ENCODE measurements at places on chromosomes 12 and 14.

DNA sequence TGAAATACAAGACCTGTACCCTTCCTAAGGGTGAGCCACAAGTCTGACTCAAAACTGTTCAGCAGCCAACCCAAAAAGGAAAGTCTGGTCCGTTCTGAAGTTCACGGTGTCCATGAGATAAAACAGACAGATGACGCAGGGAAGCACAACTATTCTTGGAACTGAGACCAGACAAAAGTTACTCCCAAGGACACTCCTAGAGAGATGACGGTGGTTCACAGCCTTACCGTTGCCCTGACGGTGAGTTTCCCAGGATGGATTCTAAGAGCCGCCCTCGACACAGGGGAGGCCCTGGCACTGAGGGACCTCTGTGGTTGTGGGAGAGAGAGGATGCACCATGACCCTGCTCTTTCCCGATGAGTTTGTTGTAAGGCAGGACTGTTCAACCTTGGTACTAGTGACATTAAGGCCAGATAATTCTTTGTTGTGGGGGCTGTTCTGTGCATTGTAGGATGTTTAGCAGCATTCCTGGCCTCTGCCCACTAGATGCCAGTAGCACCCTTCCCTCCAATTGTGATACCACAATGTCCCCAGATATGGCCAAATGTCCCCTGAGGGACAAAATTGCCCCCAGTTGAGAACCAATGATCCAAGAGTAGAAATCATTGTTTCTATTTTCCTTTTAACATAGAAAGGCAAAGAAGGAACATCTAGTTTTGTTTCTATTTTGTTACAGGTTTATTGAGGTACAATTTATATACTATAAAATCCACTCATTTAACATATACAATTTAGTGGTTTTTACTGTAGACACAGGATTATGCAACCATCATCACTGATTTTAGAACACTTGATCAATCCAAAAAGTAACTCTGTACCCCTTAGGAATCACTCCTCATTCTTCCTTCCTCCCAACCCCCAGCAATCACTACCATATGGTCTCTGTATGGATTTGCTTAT is 23.0 kb downstream of the OR10P1 start:
- DNase-seq, result peak; percentile 55

- DNase-seq, result peak; percentile 41
Observed at GRCh38 chr12:121668750-121669520, 519 bp downstream of the MORN3 start.

DNA sequence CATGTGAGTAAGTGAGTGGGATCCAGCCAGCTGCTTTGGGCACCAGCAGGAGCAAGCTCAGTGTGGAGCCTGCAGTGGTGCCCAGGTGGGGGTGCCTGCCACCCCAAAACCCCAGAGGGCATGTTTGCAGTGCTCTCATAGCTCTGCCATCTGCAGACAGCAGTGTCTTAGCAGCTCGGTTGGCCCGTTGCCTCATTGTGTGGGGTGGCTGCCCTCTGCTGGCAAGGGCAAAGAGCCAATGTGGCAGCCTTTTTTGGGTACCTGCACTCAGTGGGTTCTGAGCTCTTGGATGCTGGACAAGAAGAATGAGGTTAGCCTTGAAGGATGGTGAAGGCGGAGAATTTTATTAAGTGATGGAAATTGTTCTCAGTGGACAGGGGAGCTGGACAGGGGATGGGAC is 52.3 kb downstream of the NEUROD4 start:
- peak; percentile 95 for DNase-seq

DNA sequence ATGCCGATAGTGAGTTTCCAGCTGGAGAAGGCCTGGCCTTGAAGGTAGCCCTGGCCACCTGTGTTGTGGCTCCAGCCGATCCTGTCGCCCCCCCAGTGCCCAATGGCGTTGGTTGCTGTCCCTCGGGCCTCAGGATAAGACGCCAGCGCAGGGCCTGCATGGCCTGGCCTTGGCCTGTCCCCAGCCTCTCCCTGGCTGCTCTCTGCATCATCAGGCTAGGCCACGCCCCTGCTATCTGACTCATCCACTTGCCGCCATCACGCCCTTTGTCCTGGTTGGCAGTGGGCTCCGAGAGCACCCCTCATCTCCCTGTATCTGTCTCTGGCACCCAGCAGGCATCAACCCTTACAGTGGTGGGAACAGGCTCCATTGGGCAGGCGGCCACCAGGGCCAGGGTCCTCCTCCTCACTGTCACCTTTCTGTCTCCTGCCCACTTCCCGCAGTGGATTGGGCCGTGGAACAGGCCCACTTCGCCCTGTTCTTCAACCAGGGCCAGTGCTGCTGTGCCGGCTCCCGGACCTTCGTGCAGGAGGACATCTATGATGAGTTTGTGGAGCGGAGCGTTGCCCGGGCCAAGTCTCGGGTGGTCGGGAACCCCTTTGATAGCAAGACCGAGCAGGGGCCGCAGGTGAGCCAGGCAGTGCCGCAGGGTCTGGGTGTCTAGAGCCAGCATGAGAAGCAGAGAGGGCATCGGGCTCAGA is 25.6 kb downstream of the ALDH2 start:
- no peak for DNase-seq

DNA sequence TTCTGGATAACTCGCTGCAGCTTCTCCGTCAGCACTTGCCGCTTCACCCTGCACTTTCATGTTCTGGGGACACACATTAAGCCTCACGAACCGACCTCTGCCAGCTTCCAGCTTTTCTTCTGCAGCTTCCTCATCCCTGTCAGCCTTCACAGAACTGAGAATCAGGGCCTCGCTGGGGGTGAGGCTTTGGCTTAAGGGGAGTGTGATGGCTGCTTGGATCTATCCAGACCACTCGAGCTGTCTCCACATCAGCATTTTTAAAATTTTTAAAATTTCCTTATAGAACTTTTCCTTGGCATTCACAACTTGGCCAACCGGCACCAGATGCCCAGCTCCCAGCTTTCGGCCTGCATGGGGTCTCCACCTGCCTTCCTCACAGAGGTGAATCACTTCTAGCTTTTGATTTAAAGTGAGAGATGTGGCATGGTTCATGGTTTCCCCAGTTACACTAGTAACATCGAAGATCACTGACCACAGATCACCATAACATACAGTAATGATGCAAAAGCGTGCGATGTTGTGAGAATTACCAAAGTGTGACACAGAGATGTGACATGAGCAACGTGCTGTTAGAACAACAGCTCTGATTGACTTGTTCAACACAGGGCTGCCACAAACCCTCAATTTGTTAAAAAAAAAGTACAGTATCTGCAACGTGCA is 139.1 kb upstream of the C14orf180 start:
- no peak for DNase-seq

DNA sequence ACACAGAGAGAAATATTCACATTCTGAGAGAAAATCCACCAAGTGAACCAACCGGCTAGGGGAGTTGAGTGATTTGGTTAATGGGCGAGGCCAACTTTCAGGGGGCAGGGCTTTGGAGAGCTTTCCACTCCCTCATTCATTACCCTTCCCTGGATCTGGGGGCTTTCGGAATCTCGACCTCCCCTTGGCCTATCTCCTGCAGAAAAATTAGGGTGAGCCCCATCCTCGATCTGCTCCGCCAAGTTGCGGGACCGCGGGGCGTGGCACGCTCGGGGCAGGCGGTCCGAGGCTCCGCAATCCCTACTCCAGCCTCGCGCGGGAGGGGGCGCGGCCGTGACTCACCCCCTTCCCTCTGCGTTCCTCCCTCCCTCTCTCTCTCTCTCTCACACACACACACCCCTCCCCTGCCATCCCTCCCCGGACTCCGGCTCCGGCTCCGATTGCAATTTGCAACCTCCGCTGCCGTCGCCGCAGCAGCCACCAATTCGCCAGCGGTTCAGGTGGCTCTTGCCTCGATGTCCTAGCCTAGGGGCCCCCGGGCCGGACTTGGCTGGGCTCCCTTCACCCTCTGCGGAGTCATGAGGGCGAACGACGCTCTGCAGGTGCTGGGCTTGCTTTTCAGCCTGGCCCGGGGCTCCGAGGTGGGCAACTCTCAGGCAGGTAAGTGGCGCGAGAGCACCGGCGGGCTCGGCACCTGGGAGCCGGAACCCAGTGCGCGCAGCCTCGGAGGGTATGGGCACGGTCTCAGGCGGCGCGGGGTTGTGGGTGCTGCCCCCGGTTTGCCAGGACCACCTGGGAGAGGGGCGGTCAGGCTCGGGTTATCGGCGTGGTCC is at the start of gene ERBB3:
TSS of gene ERBB3 (plus strand) at position 443 of the 833 bp plus-strand sequence. CDS start at position 579, 136 bp downstream.
- DNase-seq, result peak; percentile 85

GRCh38 chr12:84484798-84485197 is 427.8 kb downstream of the SLC6A15 start:
- no peak for DNase-seq

DNA sequence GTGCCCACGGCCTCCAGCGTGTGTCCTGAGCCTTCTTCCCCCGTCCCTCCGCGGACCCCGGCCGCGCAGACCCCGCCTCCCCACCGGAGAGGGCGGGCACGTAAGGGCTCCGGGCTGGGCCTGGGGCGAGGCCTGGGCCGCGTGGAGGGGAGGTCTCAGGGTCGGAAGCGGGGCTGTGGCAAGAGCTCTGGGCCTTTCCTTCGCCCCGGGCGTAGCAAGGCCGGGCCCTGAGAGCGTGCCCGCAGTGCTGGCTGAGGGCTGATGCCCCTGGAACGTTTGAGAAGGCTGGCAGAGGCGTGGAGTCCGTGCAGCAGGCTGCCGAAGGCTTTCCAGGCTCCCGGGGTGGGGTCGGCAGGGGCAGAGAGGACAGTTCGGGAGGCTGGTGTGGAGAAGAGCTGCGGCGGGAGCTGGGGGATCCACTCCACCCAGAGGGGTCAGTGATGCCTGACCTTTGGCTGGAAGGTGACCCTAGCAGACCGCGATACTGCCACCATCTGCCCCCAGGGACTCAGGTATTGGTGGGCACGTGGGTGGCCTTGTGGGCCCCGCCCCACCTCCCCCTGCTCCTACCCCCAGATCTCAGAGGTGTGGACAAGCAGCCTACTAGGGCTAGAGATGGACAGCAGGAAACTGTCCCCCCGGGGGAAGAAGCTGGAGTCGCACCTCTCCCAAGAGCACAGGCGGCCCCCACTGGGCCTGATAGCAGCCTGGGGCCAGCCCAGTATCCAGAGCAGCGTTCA is 558 bp downstream of the TEX22 start:
- peak; percentile 87 for DNase-seq

DNA sequence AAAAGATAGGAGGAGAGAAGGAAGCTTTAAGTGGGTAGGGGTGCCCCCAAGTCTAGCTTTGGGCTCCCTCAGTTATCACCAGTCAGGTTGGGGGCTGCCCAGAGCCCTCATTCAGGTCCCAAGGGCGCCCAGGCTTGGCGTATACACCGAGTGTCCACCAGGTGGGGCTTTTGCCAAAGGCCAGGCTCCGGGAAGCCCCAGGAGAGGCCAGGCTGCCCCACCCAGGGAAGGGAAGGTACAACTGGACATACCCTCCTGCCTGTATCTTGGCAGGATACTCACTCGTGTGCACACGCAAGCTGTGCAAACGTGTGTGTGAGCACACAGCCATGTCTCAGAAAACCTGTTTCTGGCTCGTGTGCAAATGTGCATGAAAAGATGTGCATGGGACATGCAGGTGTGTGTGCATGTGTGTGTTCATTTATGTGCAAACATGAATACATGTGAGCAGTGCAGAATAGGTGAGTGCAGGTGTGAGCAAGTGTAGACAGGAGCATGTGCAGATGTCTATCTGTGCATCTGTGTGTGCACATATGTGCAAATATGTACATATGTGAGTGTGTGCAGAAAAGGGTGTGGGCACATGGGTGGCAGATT is 103.9 kb upstream of the MYL2 start:
- peak; percentile 83 for DNase-seq

DNA sequence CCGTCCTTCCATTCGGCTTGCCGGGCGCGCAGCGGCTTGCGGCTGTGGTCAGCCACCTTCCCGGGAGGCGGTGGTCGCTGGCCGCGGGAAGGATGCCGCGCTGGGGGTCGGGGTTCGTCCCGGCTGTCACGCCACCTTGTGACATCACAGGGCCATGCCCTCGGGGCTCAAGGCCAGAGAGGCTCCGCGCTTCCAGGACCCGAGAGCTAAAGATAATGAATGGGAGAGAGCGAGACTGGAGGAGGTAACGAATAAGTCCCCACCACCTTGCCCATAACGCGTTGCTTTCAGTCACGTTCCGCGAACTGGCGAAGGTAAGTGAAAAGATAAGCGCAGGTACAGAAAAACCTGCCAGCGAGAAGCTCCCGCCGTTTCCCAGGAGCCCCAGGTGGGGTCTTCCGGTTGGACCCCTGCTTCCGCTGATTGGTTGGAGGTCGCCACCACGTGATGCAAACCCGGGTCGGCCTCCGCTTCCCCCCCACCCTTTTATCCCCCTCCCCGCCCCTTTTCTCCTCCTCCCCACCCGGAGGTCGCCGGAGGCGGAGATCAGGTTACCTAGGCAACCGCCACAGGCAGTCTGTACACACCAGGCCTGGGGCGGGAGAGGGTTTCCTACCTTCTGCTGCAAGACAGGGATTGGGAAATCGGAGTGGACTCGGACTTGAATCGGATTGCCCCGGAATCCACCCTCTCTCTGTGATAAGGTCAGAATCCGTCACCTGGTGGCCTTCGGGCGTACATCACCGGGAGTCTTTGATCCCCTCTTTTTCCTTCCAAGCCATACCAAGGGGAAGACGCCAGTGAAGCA is at the start of gene LRRC9:
TSS of gene LRRC9 (plus strand) at position 575 of the 808 bp plus-strand sequence.
- peak; percentile 98 for DNase-seq

GRCh38 chr12:130132831-130133511 is 29.3 kb upstream of the FZD10 start:
- DNase-seq, result peak; percentile 34

- no peak for DNase-seq
Observed at GRCh38 chr12:68971404-68971803, 38.4 kb upstream of the CPM start.

DNA sequence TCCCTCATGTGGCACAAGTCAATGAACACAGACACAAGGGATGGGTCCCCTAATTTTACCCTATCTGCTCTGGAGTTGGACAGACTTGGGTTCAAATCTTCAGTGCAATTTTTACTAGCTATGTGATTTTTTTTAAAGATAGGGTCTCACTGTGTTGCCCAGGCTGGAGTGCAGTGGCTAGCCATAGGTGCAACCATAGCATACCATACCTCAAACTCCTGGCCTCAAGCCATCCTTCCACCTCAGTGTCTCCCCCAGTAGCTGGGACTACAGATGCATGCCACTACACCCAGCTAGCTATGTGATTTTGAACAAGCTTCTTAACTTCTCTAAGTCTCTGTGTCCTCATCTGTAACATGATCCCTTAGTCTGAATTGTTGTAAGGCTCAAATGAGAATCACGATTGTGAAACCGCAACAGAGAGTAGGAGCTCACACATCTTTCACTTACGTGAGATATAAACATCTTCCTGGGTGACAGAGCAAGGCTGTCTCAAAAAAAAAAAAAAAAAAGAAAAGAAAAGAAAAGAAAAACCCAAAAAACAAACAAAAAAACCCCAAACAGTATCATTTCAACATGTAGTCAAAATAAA is 4.7 kb downstream of the CALCOCO1 start:
- no peak for DNase-seq

GRCh38 chr12:12874029-12874428 is 17.3 kb upstream of the GPRC5A start:
- no peak for DNase-seq
